ENCODE measurements at places on chromosomes 3 and 15.

DNA sequence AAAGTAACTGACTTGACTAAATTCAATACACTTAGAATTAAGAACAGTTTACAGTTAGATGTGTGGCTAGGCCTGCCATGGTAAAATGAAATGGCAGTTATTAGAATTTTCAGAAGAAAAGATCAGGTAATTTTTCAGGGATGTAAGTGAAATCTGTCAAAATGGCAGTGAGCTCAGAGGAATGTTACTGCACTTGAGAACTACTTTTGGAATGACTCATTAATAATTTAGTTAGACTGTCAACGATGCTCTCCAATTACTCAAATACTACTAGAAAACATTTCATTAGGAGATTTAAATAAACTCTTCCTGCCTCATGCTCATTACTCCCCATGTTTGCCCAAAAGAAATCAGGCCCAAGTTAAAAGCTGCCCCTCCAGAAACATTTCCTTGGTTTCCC lies 84.4 kb downstream of the RFTN1 start:
- DNase-seq = no peak

- DNase-seq = no peak
These were observed 15.1 kb downstream of the GRIP2 start for GRCh38 chr3:14524920-14525660.

DNA sequence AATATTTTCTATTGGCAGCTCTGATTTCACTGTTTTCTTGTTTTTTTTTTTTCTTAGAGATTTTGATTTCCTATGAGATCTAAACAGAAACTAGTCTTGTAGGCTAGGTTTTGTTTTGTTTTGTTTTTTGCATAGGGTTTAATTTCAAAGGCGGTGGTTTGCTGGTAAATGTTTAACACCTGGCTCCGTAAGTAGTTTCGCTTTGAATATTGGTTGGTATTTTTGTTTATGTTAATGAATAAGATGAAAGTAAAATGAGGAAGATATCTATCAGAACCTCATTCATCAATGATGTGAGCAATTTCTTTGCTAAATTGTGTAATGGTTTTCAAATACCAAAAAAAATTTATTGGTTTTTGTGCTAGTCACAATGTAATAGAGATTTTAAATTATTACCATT lies 39.7 kb upstream of the TM4SF1 start:
- no peak for DNase-seq

DNA sequence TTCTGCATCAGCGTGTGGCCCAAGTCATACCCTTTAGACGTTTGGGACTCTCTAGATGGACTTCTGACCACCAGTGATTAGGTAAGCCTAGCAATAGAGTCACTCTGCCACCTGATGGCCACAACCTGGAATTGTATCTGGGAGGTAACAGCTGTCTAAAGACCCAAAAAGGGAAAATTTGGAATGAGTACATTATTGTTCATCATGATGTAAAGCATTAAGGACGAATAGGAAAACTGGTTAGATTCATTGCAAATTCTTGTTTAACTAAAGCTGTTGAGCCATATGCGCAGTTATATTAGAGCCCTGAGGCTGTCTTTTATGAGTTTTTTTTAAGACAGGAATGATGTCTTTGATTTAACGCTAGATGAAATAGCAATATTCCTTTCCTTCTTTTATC lies 63.6 kb downstream of the FAM81A start:
- no peak for DNase-seq

DNA sequence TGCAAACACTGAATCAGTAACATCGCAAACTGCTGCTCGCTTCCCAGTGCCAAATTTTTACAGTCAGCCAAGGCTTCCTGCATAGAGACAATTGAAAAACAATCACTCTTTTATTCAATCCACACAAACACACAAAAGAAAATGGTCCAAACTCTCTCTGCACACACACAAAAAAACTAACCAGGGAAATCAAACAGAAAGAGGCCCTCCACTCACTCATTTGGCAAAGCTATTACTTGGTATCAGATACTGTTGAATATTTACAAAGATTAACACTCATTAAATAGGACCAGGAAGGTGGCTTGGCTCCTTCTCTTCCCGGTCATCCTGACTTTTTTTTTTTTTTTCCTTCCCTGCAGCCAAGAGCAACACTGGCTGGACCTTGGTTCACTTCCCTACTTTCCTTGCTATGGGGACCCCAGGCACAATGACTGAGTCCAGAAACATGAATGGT lies 62.4 kb upstream of the SPATA12 start:
- DNase-seq = no peak

GRCh38 chr3:140276703-140277102 lies 341.7 kb downstream of the CLSTN2 start:
- DNase-seq = no peak

DNA sequence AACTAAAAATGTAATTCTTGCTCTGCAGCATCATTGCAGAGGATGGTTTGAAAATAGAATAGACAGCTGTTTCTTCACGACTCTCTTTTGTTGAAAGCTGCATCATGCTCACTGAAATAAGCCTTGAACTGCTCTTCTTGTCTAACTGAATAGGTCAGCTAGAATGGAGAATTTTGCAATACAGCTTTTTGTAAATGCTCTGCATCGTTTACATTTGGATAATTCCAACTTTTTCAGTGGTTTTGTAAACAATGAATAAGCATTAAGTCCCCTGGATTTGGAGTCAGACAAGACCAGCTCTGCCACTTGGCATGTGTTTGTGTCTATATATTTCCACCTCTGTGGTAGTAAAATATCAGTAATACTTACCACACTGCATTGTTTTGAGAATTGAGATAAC lies 95.2 kb downstream of the PLSCR2 start:
- no peak for DNase-seq

DNA sequence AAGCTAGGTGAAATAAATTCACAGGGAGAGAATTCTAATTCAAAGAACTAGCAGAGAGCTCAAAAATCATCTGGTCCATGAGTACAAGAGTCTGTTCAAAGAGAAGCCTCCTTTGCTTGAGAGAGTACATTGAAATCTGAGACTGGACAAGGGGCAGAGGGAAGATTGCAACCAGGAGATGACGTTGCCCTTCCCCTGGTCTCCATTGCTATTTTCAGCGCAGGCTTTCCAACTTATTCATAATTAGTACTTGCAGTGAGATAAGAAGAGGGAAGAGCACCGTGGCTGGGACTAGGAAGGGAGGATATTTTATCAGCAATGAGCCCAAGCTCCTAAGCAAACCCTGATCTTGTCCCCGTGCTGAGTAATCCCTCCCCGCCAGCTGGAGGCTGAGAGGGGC lies 251.8 kb upstream of the RORA start:
- no peak for DNase-seq

DNA sequence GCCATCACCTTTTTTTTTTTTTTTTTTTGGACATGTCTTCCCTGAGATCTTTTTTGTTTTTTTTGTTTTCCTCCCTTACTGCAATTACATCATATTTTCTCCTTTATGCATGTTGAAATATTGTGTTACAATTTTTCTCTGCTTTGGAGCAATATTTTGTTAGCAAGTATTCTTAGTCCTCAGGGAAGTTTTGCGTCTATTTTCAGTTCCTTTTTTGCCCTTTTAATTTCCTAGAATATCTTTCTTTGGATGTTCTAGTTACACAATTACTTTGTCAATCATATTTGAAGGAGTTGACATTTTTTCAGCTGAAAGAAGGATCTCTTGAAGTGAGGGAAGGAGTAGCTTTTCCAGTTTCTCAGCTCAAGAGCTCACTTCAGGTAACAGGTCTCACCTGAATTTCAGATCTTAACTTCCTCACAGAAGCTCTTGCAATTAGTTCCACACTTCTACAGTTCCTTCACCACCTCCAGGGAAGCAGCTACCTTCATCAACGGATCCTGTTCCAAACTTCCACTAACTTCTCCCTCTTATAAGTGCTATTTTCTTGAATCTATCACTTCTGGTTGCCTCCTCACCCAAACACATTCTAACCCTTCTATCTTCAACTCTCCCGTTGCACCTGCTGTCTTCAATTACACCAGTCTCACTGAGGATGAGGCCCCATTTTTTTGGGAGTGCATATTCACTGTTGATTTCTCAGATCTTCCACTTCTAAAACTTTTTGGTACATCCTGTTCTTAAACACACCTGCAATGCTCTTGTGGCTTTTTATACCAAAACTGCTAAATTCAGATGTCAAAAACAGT lies 57.8 kb upstream of the CPOX start:
- DNase-seq = no peak

- DNase-seq = no peak
These were observed 339.2 kb downstream of the CADM2 start for GRCh38 chr3:85298032-85298431.

- DNase-seq = no peak
These were observed 60.9 kb upstream of the ZNF280D start for GRCh38 chr15:56794165-56794552.

- DNase-seq = no peak
These were observed 377.5 kb downstream of the EDEM1 start for GRCh38 chr3:5565026-5565425.

GRCh38 chr3:150059729-150060128 lies 89.0 kb upstream of the PFN2 start:
- DNase-seq = peak; percentile 82

- DNase-seq = no peak
These were observed 506.8 kb downstream of the EDEM1 start for GRCh38 chr3:5694266-5694665.

GRCh38 chr15:97817276-97817890 lies 143.1 kb upstream of the ARRDC4 start:
- no peak for DNase-seq

- no peak for DNase-seq
These were observed 402.2 kb downstream of the EPHB1 start for GRCh38 chr3:135197246-135197645.

- DNase-seq = no peak
These were observed 56.7 kb upstream of the PRR23C start for GRCh38 chr3:139101396-139101795.

DNA sequence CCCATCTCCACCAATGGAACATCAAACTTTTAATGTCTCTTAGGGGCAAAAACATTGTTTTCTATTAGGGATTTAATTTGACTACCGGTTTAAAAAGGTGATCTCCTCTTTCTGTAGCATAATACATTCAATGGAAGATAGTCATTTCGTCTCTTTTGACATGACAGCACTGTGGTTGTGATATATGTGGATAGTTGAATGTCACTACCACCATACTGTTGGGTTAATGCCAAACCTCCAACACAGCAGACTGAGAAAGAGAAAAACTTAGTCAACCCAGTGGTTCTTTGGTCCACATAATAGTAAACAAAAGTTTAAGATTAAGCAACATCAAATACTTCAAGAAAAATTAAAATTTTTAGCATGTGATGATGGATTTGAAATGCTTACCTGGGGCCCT lies 530.4 kb downstream of the AGBL1 start:
- DNase-seq = no peak

GRCh38 chr3:11672363-11672762 lies 28.6 kb upstream of the VGLL4 start:
- DNase-seq = no peak

- DNase-seq = no peak
These were observed 40.4 kb downstream of the CCR3 start for GRCh38 chr3:46282696-46283095.

DNA sequence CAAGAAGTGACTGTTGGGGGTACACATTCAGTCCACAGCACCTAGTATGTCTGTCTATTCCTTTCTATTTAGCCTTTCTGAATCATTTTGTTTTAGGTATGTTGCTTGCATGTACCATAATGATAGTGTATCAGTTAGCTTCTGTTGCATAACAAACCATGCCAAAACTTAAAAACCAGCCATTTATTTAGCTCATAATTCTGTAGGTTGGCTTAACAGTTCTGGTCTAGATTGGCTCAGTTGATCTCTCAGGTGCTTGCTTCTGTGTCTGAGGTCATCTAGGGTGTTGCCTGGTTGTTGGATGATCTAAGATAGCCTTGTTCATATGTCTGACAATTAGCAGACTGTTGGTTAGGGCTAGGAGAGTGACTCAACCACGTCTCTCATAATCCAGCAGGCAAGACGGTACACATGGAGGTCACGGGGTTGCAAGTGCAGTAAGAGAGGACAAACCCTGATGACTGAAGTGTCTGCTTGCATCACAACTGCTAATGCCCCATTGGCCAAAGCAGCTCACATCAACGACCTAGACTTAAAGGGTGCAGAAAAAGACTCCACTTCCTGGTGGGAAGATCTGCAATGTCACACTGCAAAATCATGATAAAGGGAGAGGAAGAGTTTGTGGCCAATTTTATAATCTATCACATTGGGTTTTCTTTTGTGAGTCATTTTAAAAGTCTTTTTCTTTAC lies 6.8 kb upstream of the PDCD6IP start:
- DNase-seq = no peak

DNA sequence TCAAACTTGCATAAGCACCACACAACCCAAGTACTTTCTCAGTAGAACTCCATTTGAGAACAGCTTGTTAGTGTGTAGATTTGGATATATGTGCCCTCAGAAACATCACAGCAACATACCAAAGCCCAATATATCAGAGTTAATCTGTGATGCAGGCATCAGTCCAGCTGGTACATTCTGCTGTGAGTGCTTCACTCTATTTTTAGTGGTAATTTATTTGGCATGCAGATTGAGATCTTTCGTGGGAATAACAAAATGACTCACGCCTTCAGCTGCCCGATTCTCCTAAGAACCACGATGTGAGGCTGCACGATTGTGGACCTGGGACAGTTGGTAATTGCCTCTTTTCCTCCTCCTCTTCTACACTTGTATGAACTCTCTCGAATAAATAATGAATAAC lies 730.7 kb downstream of the SQOR start:
- DNase-seq = no peak

DNA sequence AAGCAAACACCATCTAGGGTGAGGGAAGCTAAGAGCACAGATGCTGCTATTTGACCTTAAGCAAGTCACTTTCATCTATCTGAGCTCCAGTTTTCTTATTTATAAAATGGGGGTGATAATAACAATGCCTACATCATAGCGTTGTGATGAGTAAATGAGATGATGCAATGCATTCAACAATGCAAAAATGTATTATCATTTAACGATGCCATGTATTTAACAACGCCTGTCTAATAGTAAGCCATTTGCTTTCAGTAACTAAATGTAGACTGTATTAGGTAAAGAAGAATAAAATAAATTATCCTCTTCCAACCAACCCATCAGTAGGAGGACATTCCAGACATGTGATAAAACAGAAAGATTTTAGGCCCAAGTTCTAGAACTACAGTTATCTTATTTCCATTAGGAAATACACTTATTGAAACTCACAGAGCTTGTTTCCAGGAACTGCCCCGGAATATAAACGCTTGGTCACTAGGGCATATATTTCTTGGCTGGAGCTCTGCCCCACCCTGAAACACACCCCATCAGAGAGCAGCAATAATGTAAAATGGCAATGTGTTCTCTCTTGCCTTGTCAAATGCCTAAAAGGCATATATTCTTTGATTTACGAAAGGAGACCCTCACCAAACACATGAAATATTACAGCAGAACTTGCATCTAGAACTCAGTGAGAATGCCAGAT lies 128.3 kb downstream of the LIPC start:
- no peak for DNase-seq

GRCh38 chr15:75884041-75884440 lies 19.6 kb upstream of the FBXO22 start:
- no peak for DNase-seq

DNA sequence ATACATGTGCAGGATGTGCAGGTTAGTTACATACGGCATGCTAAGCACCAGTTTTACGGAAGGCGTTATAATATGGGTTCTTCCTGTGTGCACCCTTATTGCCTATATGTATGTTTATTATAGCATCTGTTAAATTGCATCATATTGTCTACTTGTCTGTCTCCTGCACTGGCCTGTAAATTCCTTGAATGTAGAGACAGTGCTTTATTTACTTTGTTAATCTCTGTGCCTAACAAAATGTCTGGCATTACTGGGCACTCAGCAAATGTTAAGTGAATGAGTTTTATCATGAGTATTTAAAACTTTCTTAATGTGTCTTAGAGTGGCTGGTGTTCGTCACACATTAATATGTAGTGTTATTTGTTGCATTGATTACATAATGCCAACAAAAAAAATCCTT lies 23.8 kb downstream of the MGA start:
- no peak for DNase-seq

- DNase-seq = no peak
These were observed 32.0 kb downstream of the TM4SF4 start for GRCh38 chr3:149506540-149506939.

Measured in NCI-H2081 treated with DMSO at 0.1 percent for 48 hours (cell line).